ENCODE measurements at places on chromosomes 2 and 18. TPM values are rescaled to one million over a fixed set of nuclear protein-coding genes. Genes with fewer than 3 reads are reported as not detected.

MGAT5 gene
- total RNA-seq: 22.2 TPM

UBXN4 gene
- 65.9 TPM for total RNA-seq

PSTPIP2 gene
- not detected for total RNA-seq

DNA sequence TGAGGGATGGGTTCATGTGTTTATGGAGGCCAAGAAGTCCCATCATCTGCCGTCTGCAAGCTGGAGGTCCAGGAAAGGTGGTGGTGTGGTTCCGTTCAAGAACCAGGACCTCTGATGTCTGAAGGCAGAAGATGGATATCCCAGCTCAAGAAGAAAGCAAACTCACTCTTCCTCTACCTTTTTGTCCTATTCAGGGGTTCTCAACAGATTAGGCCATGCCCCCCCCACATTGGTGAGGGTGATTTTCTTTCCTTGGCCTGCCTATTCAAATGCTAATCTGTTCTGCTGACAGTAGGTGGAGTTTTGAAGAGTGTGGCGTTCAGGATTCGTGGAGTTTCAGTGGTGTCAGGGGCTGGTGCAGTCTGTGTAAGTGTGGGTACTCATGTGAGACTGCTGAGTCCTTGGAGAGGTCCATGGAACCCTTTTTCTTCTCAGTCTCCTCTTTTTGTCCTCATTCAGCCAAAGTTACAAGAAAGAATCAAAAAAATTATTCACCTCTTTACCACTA lies 5.9 kb downstream of the MSL3B start:
- no peak for DNase-seq

GRCh38 chr2:144310484-144310883 lies 209.4 kb downstream of the ZEB2 start:
- no peak for DNase-seq
